T-cell (primary cell): ENCODE measurements at places on chromosomes 13 and 19.

GRCh38 chr13:53642306-53642705 is 613.7 kb downstream of the OLFM4 start:
- H3K4me3 ChIP-seq: no peak overlapping the region
- H3K27me3 ChIP-seq: no peaks in the 10 kb centered on the region
- DNase-seq: no peak
- H3K27ac ChIP-seq: no peak overlapping the region

- H3K4me1 ChIP-seq: peaks cover 21% of the 10 kb centered on the region
- peaks cover 2% of the 10 kb centered on the region for H3K27me3 ChIP-seq
- no peak overlapping the region for H3K4me3 ChIP-seq
- H3K27ac ChIP-seq: no peak overlapping the region
- no peak for DNase-seq
Measured at GRCh38 chr19:7500811-7501450, 12.1 kb upstream of the PEX11G start.

- no peak overlapping the region for H3K27ac ChIP-seq
- no peaks in the 10 kb centered on the region for H3K4me1 ChIP-seq
- DNase-seq: peak; percentile 51
- H3K27me3 ChIP-seq: no peaks in the 10 kb centered on the region
- H3K36me3 ChIP-seq: no peaks in the 10 kb centered on the region
Measured at GRCh38 chr13:30978981-30979956, 46.8 kb downstream of the TEX26 start.

DNA sequence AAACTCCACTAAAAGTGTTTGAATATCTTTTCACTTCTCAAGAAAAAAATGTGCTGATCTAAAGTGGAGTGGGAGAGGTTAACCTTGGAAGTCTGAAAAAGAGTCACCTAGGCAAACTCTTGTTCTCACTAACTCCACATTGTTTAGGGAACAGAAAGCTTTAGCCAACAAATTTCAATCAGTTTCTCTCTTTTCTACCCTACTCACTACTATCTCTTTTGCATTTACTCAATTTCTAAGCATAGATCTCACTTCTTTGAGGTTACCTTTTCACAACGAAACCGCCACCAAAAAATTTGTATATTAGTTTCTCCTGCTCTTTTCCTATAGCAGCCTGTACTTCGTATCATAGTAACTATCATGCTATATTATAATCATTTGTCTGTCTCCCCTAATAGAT is 6.3 kb downstream of the NHLRC3 start:
- peaks cover 9% of the 10 kb centered on the region for H3K36me3 ChIP-seq
- no peak overlapping the region for H3K27ac ChIP-seq
- H3K4me1 ChIP-seq: peaks cover 5% of the 10 kb centered on the region
- no peaks in the 10 kb centered on the region for H3K27me3 ChIP-seq

GRCh38 chr13:113781571-113781970 is 22.5 kb downstream of the TMEM255B start:
- no peaks in the 10 kb centered on the region for H3K4me1 ChIP-seq
- DNase-seq: no peak
- no peak overlapping the region for H3K4me3 ChIP-seq

GRCh38 chr13:50162001-50162400 is 146.8 kb downstream of the KCNRG start:
- H3K4me3 ChIP-seq: no peak overlapping the region
- H3K4me1 ChIP-seq: no peaks in the 10 kb centered on the region
- DNase-seq: no peak
- no peaks in the 10 kb centered on the region for H3K36me3 ChIP-seq

DNA sequence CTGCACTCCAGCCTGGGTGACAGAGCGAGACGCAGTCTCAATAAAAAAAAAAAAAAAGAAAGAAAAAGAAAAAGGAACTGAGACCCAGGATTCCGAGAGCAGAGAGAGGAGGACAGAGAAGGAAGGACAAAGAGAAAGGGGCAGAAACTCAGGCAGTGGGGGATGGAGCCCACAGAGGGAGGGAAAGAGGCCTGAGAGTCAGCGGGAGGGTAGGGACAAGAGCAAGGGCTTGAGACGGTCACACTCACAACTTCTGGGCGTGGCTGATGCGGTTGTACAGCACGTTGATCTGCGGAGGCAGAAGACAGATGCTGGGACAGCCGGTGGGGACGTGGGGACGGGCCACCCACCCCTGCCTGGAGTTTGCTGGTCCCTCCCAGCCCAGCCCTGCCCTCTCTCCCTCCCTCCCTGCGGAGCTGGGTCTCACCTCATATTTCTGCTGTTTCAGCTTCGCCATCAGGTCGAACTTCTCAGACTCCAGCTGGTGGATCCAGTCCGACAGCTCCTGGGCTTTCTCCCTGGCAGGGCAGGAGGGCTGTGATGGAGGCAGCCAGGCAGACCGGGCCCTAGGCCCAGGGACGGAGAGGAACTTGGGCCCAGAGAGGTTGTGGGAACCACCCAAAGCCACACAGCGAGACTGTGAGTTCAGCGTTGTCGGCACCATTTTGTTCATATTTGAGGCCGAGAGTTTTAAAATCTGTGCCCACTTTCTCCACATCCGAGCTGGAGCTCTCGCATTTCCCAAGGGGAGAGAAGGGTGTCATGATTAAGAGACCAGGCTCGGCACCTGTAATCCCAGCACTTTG is 15.2 kb downstream of the TNNT1 start:
- no peaks in the 10 kb centered on the region for H3K4me1 ChIP-seq
- no peak overlapping the region for H3K4me3 ChIP-seq
- no peak for DNase-seq
- H3K27me3 ChIP-seq: peaks cover 80% of the 10 kb centered on the region

DNA sequence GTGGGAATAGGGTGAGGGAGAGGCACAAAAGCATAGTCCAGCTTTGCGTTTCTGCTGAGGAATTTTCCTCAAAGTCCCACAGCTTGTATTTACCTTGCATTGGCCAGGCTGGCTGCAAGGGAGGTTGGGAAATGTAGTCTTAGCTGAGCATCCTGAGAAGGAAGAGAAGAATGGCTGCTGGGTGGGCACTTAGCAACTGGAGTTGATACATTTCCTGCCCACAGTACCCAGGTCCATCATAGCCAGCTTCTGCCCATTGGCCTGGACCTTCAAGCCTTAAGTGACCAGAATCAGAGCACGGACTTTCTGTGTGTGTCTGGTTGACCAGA is 112.4 kb downstream of the SIPA1L3 start:
- DNase-seq: no peak
- no peaks in the 10 kb centered on the region for H3K36me3 ChIP-seq
- no peaks in the 10 kb centered on the region for H3K4me1 ChIP-seq
- H3K27ac ChIP-seq: no peak overlapping the region
- no peak overlapping the region for H3K4me3 ChIP-seq

DNA sequence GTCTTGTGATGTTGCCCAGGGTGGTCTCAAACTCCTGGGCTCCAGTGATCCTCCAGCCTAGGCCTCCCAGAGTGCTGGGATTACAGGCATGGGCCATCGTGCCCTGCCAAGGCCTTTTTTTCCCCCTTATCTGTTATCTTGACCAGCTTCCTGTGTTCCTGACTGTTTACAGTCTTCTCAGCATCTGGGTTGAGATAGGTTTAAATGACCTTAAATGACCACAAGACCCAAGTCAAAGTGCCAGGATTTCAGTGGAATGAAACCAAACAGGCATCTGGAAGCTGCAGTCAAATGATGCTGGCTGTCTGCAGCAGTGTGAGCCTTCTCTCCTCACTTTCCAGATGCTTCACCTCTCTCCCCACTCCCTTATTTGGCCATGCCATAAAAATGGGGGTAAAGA is 114.2 kb upstream of the CLDN10 start:
- no peaks in the 10 kb centered on the region for H3K4me1 ChIP-seq
- no peak overlapping the region for H3K27ac ChIP-seq
- DNase-seq: no peak
- no peaks in the 10 kb centered on the region for H3K27me3 ChIP-seq
- no peaks in the 10 kb centered on the region for H3K36me3 ChIP-seq

GRCh38 chr19:29886586-29886985 is 55.5 kb upstream of the URI1 start:
- DNase-seq: no peak
- peaks cover 3% of the 10 kb centered on the region for H3K4me1 ChIP-seq
- H3K36me3 ChIP-seq: no peaks in the 10 kb centered on the region
- no peak overlapping the region for H3K27ac ChIP-seq
- no peaks in the 10 kb centered on the region for H3K27me3 ChIP-seq
